ENCODE measurements at places on chromosomes 2 and 18. TPM values are rescaled to one million over a fixed set of nuclear protein-coding genes. Genes with fewer than 3 reads are reported as not detected.

DNA sequence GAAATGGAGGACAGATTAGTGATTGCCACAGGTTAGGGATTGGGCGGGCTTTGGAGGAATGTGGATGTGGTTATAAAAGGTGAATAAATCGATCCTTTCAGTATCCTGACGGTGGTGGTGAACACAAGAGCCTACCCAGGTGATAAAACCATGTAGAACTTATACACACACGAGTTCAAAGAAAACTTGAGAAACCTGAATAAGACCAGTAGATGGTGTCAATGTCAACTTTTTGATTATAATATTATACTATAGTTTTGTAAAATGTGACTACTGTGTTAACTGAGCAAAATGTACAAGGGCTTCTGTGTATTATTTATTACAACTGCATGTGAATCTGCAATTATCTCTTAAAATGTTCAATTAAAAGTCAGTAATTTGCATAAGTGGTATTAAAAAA lies 136.3 kb downstream of the ERBB4 start:
- no peak for DNase-seq

DNA sequence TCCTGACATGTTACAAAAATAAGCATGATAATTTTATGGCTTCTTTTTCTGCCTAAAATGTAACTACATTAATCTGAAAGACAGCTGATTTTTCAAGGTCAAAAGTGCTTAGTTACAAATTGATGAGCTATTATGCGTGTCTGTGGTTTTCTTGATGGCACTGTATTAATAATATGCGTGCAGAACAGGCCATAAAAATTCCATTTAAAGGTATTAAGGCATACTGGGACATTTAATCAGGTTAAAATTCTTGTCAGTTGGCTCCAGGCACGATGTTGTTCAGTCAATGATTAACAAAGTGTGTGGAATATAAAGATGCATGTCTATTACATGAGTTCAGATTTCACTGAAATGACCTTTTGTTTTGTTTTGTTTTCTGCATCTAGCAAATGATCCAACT lies 420.1 kb upstream of the ZNF804A start:
- no peak for DNase-seq

- DNase-seq: no peak
Measured at GRCh38 chr2:233074106-233074505, 14.0 kb downstream of the INPP5D start.

DNA sequence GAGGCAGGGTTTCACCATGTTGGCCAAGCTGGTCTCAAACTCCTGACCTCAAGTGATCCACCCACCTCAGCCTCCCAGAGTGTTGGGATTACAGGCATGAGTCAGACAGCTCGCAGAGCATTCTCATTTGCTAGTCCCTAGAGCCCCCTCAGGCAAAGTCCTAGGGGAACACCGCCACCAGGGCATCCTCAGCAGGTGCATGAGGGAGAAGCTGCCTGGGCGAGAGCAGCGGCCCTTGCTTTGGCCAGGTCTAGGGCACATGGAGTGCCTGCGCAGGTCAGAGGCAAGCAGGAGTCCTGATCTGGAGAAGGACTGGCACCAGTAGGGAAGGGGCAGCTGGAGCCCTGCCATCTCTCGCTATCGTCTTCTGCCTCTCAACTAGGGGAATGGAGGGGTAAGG lies 32.4 kb downstream of the NGEF start:
- no peak for DNase-seq

- DNase-seq: no peak
Measured at GRCh38 chr2:28633746-28634145, 117.9 kb upstream of the PPP1CB start.

DNA sequence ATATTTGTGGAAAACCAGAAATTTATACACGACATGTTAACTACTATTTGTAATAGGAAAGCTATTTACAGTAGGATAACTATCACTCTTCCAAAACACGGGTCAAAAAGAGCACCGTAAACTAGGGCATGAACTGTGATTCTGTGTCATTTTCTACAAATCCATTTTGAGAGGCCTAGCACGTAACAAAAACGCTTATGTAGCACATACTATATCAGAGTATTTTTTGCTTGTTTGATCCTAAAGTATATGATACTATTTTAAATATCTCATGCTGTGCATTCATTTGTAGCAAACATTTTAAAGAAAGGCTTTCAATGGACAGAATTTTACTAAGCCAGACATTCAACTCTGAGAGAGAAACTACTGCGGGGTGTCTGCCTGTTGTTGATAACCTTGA lies 45.1 kb downstream of the WDFY1 start:
- DNase-seq: no peak

GRCh38 chr2:141522048-141522447 lies 608.8 kb downstream of the LRP1B start:
- no peak for DNase-seq

DNA sequence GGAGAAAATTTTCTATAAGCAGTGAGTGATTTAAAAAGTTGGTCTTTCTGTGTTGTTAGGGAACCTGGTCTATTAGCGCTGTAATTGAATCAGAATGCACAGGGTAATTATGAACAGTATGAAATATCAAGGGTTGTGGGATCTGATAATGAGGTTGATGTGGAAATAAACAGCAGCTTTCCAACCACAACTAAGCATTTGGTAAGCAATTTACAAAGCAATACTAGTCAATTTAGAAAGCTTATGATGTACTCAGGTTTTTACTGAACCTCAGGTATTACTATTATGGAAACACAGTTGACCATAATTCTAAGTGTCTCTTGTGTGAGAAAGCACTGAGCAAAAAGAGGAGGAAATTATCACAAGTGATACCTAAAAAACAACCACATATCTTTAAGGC lies 11.0 kb upstream of the SMCHD1 start:
- DNase-seq: no peak

DNA sequence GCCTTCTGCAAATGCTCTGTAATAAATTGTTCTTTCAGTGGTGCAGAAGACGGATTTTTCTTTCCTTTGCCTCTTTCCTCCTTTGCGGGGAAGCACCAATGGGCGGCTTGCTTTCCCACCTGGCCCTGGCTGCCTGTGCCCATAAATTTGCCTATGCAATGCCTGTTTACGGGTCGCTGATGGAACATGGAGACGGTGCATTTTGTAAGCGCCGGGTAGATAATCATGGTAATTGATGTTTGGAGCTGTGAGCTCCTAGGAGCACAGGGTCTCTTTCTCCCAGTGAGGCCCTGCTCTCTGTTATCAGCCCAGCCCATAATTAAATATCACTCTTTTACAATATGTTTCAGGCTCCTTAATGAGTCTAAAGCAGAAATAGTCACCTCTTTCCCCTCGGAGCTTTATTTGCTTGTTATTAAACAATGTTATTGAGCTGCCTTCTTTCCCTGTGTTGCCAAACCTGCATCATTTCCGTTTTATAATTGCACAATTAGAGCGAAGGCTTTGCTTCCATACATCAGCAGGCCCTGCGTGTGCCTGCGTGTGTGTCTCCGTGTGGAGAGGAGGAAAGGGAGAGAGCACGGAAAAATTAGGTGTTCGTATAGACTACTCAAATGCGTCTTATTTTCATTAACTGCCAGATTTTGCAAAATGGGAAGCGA lies 437.4 kb upstream of the POU3F3 start:
- DNase-seq: no peak

The NETO1 gene
- total RNA-seq: not detected

The TRIM43 gene
- not detected for total RNA-seq
